ENCODE measurements at places on chromosomes 12 and 14.

DNA sequence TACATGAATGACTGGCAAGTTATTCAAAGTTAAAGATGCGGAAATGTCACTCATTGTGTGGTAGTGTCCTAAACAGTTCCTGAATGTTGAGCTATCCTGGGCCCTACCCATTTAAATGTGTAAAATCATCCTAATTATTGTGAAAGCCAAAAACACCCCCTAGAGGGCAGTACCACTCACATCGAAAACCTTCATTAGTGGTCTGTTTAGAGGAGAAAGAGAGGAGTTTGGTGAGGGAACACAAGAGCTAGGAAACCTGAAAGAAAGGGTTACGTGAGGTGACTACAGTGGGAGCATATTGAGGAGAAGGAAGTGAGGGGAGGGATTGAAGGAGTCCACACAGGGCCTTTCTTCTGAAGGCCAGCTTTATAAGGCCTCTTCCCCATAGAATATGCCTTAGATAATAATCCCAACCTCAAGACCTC lies 2.5 kb upstream of the TEP1 start:
- no peak for DNase-seq

GRCh38 chr14:94919896-94920295 lies 150.0 kb upstream of the GSC start:
- DNase-seq: no peak

- no peak for DNase-seq
Observed at GRCh38 chr14:68526512-68527091, 266.3 kb downstream of the ZFP36L1 start.

GRCh38 chr12:9243999-9244649 lies 35.9 kb upstream of the PZP start:
- DNase-seq: no peak

DNA sequence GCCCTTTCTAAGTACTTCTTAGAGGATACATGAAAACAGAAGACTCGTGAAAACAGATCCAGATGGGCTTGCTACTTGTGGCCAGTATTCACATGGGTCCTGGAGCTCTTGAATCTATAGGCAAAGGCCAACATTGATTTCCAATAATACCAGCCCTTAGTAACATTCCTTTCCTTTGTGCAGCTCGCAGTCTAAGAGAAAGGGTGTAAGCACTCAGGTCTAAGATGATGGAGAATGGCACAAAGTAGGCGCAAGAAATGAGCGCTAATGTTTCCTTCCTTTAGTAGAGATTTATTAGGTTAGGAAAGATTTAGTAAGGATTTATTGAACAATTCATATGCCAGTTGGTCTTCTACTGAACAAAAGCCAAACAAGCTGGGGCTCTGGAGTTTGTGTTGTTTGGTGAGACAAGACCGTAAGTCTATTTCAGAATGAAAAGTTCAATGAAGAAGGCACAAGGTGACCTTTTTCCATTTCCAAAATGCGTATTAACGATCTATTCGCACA lies 525 bp downstream of the RNU6-8 start:
- DNase-seq: no peak

DNA sequence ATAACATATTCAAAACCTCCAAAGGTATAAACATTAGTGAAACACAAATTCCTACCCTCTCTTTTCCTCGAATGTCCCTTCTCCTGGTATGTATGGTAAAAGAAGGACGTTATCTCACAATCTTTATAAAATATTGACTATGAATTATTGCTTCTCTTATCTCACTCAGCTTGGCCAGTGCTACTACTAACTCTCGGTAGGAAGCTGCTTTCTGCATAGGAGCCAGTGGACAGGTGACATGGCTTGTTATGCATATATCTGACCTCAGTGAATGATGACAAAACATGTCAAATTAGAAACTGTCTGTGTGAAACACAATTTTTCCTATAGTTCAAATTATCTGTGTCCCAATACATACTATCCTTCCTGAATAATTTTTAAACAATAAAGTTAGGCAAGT lies 48.5 kb upstream of the FLRT2 start:
- no peak for DNase-seq

GRCh38 chr12:19946550-19946949 lies 421.8 kb upstream of the PDE3A start:
- DNase-seq: no peak

- DNase-seq: no peak
Observed at GRCh38 chr14:71452539-71452938, 479.7 kb upstream of the RGS6 start.

- no peak for DNase-seq
Observed at GRCh38 chr14:70601162-70601561, 707 bp upstream of the MED6 start.

DNA sequence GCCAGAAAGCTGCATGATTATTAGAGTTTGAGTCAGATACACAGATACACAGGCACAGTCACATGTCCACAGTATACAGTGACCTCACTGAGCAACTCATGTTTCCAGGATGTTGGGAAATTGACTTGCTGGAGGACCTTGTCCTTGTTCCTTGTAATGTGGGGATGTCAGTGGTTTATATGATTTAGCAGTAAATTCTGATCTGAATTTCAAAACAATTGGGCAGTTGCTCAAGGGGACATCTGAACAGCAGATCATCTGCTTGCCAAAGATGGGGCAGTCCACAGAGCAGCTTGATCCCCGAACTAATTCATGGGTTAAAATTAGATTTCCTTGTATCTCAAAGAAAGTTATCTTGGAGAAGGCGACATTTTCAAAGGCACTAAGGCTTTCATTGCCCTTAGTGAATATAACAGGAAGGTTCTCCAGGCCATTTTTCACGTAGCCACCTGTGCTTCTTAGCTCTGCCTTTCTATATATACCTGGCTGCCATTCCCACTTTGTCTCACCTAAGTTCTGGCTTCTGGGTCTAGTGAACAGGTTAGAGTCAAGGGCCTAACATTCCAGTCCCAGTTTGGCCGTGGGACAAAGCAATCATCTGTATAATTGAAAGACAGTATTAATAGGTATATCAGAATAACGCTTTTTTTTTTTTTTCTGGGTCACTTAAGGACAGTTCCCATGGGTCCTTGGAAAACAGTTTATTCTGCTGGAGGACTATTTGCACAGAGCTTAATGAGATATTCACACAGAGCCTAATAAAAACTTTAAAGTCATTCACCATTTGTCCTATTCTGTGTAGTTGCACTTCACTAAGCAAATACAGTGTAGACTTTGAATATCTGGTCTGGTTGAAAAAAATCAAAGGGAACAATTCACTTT lies 64.9 kb upstream of the STRN3 start:
- no peak for DNase-seq

All from stimulated activated CD8-positive, alpha-beta memory T cell treated with anti-CD3 and anti-CD28 coated beads, Interleukin-7, amount 100 ng/mL, for 48 hours (primary cell).